ENCODE measurements at places on chromosomes 6 and 20.

GRCh38 chr6:74674377-74674776, 531.5 kb downstream of the COL12A1 start:
- no peak for DNase-seq

GRCh38 chr6:16683641-16684194, 77.5 kb downstream of the ATXN1 start:
- DNase-seq: no peak

DNA sequence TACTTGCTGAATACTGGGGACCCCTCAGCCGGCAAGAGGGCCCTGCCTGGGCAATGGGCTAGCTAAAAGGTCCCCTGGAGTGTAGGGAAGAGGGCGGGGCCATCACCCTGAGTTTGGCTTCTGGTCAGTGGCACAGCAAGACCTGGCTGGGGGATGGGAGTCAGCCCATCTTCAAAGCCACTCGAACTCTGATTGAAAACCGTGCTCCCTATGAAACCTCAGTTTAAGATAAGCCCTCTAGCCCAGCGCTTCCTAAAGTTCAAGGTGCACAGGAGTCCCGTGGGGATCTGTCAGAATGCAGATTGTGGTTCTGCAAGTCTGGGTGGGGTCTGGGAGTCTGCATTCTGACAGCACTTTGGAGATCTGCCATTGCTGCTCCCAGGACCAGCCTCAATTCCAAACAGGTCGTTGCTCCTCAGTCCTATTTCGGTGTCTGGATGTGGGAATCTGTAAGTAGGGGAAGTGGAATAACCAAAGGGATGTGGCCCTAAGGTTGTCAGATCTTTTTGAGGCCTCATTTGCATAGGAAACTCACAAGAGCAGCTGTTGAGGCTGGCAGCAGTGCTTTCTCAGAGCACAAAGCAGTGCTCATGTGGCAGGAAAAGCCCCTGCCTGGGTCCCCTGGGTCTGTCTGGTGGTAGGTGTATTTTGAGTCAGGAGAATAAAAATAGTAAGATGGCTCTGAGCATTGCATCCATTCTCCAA, 85.3 kb upstream of the SCP2D1 start:
- no peak for DNase-seq

GRCh38 chr6:7542065-7542873, 798 bp downstream of the DSP start:
- no peak for DNase-seq

- no peak for DNase-seq
These were observed 365.7 kb downstream of the MAFB start for GRCh38 chr20:40323361-40323794.

GRCh38 chr6:135686784-135687301, 164.7 kb upstream of the PDE7B start:
- no peak for DNase-seq

GRCh38 chr6:148021699-148022098, 320.9 kb upstream of the SASH1 start:
- DNase-seq: no peak

- no peak for DNase-seq
These were observed 3.5 kb downstream of the AARS2 start for GRCh38 chr6:44309631-44310030.

- no peak for DNase-seq
These were observed 17.5 kb upstream of the CHRNA4 start for GRCh38 chr20:63378626-63379025.

DNA sequence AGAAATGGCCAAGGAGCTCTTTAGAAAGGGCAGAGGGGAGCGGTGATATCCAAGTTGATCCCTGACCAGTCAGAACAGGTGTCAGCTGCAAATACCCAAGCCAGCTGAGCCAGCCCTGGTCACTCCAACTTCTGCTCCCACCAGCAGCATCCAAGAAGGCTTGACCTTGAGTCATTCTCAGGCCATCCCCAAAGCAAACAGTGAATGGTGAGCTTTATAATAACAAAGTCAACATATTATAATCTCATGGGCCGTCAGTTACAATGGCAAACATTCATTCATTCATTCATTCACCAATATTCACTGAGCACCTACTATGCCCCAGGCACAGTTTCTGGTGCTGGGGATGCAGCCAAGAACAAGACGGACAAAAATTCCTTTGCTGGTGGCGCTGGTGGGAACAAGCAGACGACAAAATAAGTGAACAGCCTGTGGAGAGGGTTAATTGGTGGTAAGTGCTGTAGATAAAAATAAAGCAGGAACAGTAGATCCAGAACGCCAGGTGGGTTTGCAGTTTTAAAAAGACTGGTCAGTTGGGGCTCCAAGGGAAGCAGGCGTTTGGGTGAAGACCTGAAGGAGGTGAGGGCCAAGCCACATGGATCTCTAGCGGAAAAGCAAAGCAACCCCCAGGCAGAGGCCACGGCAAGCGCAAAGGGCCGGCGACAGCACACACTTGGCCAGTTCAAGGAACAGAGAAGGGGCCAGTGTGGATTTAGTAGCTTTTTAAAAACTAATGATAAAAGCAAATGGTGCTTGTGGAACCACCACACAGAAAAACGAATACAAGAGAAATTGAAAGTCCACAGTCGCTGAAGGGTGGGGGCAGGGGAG, 131.8 kb upstream of the PTPN1 start:
- no peak for DNase-seq

DNA sequence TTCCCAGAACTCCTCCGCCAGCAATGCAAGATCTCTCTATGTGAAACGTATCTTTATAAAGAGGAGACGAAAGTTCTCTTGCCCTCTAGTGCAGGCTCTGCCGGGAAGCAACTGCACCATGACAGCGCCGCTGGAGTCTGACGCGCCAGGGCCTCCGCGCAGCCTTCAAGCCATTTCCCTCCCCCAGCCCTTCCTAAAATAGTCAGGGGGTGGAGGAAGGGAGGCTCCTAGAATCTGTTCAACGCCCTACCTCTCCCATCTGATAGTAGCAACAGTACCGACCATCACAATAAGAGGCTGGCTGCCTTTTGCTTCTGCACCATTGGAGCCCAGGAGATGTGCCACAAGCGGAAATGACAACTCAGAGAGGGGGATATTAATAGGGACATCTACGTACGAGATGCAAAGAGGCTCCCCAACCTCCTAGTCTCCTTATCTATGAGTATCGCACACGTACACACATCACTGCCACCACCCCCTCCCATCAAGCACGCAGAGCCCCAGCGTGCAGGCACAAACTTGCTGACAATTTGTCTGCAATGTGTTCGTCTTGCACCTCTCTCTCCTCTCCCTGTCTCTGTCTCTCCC, 1.0 kb downstream of the SYNE1 start:
- DNase-seq: no peak

DNA sequence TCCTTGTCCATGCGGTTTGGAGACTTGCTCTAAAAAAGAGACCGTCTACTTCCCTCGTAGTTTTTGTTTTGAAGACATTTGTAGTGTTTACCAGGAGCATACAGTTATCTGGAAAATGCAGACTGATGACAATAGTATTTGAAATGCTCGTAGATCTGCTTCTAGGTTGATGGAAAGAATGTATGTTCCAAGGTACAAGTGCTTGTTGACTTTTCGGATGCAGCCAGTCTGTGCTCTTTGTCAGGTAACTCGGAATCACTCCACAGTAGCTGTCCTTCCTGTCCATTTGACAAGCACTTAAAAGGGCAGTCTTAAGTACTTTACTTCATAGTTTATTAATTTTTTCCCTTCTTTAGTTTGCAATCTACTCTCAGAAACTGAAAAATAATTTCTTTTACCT, 194.8 kb downstream of the ESR1 start:
- DNase-seq: no peak

DNA sequence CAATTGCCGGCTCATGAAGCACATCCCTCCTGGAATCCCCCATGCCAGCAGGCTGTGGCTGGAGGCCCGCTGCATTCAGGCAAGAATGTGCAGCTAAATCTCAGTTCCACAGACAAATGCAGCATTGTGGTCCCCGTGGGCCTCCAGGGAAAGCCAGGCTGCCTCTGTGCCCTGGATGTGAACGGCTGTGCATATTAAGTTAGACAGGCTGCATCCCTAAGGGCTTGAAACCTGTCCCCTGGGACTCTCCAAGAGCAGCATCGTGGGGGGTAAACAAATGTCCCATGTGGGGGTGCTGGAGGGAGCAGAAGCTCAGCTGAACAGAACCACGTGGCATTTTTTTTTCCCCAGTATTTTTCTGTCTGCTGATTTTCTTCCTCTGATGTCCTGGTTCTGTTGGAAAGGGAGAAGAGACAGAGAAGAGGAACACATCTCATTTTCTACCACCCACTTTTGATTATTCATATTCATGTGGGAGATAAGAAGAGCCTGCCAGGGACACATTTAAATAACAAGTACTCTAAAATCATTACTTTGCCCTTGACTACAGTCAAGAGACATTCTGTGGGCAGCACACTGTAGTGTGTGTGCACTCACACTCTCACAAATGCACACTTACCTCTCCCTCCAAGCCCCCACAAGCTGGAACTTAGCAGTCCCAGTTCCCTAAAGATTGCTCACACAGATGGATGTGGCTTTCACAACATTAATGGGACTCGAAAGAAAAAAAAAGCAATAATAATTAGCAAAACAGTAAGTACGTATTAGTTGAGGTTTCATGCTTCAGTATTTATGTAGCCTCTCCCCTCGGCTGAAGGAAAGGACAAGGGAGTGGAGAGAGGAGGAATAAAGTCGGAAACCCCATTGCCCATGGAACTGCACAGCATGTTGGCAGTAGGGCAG, 16.9 kb downstream of the GFOD1 start:
- no peak for DNase-seq

GRCh38 chr20:33926425-33926824, 67.3 kb upstream of the RALY start:
- DNase-seq: no peak

- DNase-seq: no peak
These were observed 332.1 kb downstream of the UTRN start for GRCh38 chr6:144617191-144617590.

GRCh38 chr6:13367396-13367795, 39.1 kb upstream of the TBC1D7 start:
- no peak for DNase-seq

GRCh38 chr6:447381-448165, 56.0 kb downstream of the IRF4 start:
- DNase-seq: no peak

GRCh38 chr6:90715093-90715655, 128.3 kb upstream of the MAP3K7 start:
- no peak for DNase-seq

GRCh38 chr6:42026540-42026939, 23.8 kb upstream of the TAF8 start:
- no peak for DNase-seq

- DNase-seq: no peak
These were observed 296.5 kb downstream of the THBS2 start for GRCh38 chr6:168956884-168957730.

DNA sequence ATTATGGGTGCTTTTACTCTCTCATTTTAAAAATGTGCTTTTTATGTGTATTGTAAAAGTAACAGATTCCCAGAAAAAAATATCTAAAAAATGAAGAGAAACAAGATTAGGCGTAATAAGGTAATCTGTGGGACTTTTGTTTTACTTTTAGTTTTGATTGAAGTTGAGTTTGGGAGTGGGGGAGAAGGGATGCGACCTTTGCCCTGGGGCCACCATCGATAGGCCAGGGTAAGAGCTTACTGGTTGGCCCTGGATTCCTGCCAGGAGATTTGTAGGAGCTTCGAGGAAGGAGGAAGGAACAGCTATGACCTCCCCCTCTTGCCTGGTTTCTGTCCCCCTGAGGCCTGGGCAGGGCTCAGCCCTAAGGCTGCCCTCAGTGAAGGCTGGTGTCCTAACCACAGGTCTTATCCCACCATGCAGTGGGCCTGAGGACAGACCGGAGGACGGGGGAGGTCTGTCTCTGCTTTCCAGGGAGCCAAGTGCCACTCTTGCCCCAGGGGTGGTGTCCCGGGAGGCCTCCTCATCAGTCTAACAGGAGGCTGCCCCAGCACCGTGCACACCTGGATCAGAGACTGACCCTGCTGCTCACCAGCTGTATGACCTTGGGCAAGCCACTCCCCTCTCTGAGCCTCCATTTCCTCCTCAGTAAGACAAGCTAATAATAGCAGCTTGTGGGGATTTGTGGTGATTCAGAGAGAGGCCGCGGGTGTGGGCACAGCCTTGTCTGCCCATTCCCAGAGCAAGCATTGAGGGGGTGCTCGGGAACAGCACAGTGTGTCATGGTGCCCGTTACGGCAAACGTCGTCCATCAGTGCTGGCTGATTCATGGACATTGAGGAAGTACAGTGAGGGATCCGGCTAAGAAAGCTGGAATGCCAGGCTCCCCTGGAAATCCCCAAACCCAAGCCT, 21.2 kb downstream of the TGM2 start:
- DNase-seq: no peak

DNA sequence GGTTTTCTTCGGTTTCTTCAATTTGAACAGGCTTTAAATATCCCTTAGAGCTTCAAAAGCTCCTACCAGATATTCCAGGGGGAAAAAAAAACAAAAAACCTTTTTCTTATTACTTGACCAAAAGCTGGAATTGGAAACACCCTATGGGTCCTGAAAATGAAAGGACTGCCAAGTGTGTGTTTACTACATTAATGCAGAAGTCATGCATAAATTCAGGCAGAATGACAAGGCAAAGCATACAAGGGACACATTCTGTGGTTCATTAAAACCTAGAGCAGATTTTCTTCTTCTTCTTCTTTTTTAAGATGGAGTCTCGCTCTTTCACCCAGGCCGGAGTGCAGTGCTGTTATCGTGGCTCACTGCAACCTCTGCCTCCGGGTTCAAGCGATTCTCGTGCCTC, 119.1 kb downstream of the GMDS start:
- DNase-seq: no peak

DNA sequence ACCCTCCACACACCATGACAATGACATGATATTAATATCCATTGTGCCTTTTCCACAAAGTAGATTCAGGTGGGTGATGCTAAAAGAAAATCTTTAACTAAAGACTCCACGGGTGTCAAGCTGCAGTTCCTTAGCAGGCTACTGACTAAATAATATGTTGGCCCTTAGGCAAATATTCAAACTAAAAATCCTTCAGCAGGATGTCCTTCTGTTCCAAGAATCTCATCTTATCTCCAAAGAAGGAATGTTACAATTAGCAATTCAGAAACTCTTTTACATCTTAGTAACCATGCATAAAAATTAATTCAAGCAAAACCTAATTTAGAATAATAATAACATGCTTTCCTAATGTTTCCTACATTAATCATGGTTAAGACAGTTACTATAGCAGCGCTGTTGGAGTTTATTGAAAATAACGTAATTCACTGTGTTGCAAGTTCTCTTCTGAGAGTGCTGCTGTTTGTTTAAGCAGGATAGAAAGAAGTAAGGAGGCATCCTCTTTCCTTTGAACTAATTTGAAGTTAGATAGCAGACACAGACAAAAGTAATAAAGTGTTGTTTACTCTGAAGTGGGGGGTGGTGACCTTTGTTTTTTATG, 414.8 kb upstream of the CDH4 start:
- no peak for DNase-seq

GRCh38 chr6:24876499-24877465, 59.0 kb downstream of the RIPOR2 start:
- DNase-seq: no peak

GRCh38 chr20:25005661-25006060, 13.1 kb upstream of the APMAP start:
- no peak for DNase-seq

- DNase-seq: no peak
These were observed 311.4 kb downstream of the TFAP2C start for GRCh38 chr20:56940466-56940865.

- no peak for DNase-seq
These were observed 6.8 kb upstream of the PAX1 start for GRCh38 chr20:21698494-21699215.

All from activated CD4-positive, CD25-positive, alpha-beta regulatory T cell treated with anti-CD3 and anti-CD28 coated beads, Interleukin-2, amount 50 U/mL, for 72 hours (primary cell).